ENCODE measurements at places on chromosomes 1 and 21. TPM values are rescaled to one million over a fixed set of nuclear protein-coding genes. Genes with fewer than 3 reads are reported as not detected.

DNA sequence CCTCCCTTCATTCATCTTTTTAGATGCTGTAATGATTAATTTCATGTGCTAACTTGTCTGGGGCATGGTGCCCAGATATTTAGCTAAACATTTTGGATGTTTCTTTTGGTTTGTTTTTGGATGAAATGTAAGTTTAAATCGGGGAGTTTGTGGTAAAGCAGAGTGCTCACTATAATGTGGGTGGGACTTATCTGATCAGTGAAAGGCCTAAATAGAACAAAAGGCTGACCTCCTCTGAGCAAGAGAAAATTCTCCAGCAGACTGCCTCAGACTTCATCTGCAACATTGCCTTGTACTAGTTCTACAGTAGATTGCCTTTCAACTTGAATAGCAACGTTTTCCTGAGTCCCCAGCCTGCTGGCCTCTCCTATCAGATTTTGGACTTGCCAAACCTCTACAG, 183.6 kb downstream of the S1PR1 start:
- no peaks in the 10 kb centered on the region for H3K36me3 ChIP-seq
- H3K27me3 ChIP-seq = no peaks in the 10 kb centered on the region
- no peak overlapping the region for H3K27ac ChIP-seq
- DNase-seq = no peak

DNA sequence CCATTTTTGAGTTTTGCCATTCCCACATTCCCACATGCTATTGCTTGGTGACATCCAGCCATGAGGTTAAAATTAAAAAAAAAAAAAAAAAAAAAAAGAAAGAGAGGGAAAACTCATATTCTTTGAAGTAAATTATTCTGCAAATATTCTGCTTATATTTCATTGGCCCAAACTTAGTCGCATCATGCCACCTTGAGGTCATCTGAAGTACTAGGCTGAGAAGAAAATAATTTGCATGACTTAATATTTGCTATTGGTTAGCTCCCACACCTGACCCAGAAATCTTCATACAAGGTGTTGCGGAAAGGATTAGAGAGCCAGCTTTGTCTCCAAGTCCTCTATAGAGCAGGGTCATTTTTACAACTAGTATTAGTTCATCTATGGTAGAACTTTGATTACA, 2206.0 kb downstream of the MRPL39 start:
- no peaks in the 10 kb centered on the region for H3K27me3 ChIP-seq
- no peak for DNase-seq
- no peak overlapping the region for H3K27ac ChIP-seq
- no peak overlapping the region for H3K4me3 ChIP-seq
- H3K4me1 ChIP-seq = no peaks in the 10 kb centered on the region
- no peaks in the 10 kb centered on the region for H3K36me3 ChIP-seq

GRCh38 chr1:115676498-115677181, 34.9 kb downstream of the VANGL1 start:
- DNase-seq = no peak
- H3K4me3 ChIP-seq = no peak overlapping the region
- no peaks in the 10 kb centered on the region for H3K4me1 ChIP-seq
- H3K27me3 ChIP-seq = no peaks in the 10 kb centered on the region

GRCh38 chr21:32212116-32212515, 66.7 kb downstream of the MIS18A start:
- H3K27ac ChIP-seq = no peak overlapping the region
- DNase-seq = no peak
- peaks cover 4% of the 10 kb centered on the region for H3K27me3 ChIP-seq
- H3K36me3 ChIP-seq = no peaks in the 10 kb centered on the region
- H3K4me3 ChIP-seq = no peak overlapping the region

GRCh38 chr1:42420911-42421585, 34.8 kb downstream of the ZMYND12 start:
- no peaks in the 10 kb centered on the region for H3K36me3 ChIP-seq
- H3K4me1 ChIP-seq = no peaks in the 10 kb centered on the region
- no peak overlapping the region for H3K27ac ChIP-seq
- DNase-seq = no peak
- H3K27me3 ChIP-seq = no peaks in the 10 kb centered on the region

GRCh38 chr21:22253761-22254160, 1255.6 kb downstream of the NCAM2 start:
- H3K27me3 ChIP-seq = no peaks in the 10 kb centered on the region
- no peaks in the 10 kb centered on the region for H3K4me1 ChIP-seq
- H3K4me3 ChIP-seq = no peak overlapping the region

DNA sequence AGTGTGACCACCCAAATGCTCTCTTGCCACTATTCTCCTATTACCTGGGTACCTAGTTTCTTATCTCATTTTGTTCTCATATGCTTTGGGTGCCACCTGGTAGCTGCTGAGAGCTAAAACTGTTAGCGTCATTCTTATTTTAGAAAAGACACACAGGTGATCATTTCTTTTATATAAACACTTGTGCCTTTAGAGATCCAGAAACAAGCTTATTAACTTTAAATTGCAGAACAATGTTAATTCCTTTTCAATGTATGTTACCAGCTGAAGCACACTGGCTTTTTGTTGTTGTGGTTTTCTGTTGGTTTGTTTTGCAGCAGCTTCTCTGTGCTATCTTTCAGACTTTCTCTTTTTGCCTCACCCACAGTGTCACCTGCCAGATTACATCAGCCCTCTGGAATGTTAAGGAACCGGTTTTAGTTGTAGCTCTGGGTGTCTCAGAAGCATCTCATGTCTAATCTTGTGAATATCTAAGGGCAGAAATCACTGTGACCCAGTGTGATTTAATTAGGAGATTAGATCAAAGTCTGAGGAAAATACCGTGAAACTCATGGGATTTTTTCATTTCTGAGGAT, 43.4 kb upstream of the SLC19A2 start:
- H3K27ac ChIP-seq = no peak overlapping the region
- peaks cover 23% of the 10 kb centered on the region for H3K36me3 ChIP-seq
- no peaks in the 10 kb centered on the region for H3K4me1 ChIP-seq
- DNase-seq = no peak
- no peak overlapping the region for H3K4me3 ChIP-seq

DNA sequence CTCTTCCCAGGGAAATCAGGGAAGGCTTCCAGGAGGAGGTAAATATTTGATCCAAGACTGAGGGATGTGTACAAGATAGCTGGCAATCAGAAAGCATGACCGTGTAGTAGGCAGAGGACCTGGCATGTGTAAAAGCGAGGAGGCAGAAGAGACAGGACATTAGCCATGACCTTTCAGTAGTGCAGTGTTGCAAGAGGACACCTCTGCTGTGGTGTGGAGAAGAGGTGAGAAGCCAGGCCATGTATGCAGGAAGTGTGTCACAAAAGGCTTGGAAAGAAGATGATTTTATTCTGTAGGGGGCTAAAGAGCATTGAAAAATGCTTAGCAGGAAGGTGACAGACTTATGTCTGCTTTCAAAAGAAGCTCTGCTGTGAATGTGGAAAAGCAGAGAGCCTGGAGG, 381.0 kb downstream of the ZP4 start:
- DNase-seq = no peak
- no peak overlapping the region for H3K4me3 ChIP-seq
- H3K27ac ChIP-seq = no peak overlapping the region
- no peaks in the 10 kb centered on the region for H3K4me1 ChIP-seq

GRCh38 chr1:212162635-212163034, 122.6 kb upstream of the PPP2R5A start:
- H3K36me3 ChIP-seq = no peaks in the 10 kb centered on the region
- H3K27ac ChIP-seq = no peak overlapping the region
- no peaks in the 10 kb centered on the region for H3K27me3 ChIP-seq
- peak; percentile 39 for DNase-seq
- H3K4me3 ChIP-seq = no peak overlapping the region

GRCh38 chr1:212515329-212515760, 82.6 kb downstream of the NENF start:
- H3K36me3 ChIP-seq = no peaks in the 10 kb centered on the region
- H3K27me3 ChIP-seq = peaks cover 27% of the 10 kb centered on the region
- DNase-seq = no peak
- no peak overlapping the region for H3K4me3 ChIP-seq
- peaks cover 12% of the 10 kb centered on the region for H3K4me1 ChIP-seq

DNA sequence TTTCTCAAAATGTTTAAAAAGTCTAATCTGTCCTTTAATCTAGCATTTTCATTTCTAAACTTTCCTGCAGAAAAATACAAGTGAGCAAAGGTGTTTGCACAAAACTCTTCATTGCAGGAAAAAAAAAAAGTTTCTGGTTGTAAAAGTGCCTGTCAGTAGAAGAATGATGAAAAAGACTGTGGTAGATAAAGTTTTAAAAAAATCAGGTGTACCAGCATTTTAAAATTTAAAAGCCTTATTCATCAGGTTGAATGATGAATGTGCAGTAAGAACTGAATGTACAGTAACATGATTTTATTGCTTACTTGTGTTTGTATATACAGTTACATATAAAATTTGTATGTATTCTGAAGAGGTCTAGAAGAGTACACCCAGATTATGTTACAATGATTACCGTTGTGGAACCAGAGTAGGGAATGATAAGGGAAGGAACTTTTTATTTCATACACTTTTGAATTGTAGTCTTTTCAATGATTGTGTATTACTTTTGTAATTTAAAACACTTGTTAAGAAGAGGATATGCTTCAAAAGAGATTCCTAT, 54.0 kb downstream of the FNBP1L start:
- H3K27me3 ChIP-seq = no peaks in the 10 kb centered on the region
- DNase-seq = no peak
- no peaks in the 10 kb centered on the region for H3K4me1 ChIP-seq
- no peak overlapping the region for H3K4me3 ChIP-seq
- H3K27ac ChIP-seq = no peak overlapping the region
- no peaks in the 10 kb centered on the region for H3K36me3 ChIP-seq

- no peak overlapping the region for H3K27ac ChIP-seq
- no peak for DNase-seq
- peaks cover 9% of the 10 kb centered on the region for H3K36me3 ChIP-seq
- H3K27me3 ChIP-seq = no peaks in the 10 kb centered on the region
- H3K4me3 ChIP-seq = no peak overlapping the region
These were observed 9.9 kb downstream of the OBSCN start for GRCh38 chr1:228217551-228218344.

GRCh38 chr1:185300152-185300551, 16.9 kb downstream of the IVNS1ABP start:
- no peak overlapping the region for H3K4me3 ChIP-seq
- H3K27me3 ChIP-seq = no peaks in the 10 kb centered on the region
- H3K27ac ChIP-seq = no peak overlapping the region
- DNase-seq = no peak
- no peaks in the 10 kb centered on the region for H3K4me1 ChIP-seq
- H3K36me3 ChIP-seq = peaks cover 97% of the 10 kb centered on the region

GRCh38 chr1:31031330-31032143, 34.0 kb downstream of the PUM1 start:
- H3K4me1 ChIP-seq = peaks cover 35% of the 10 kb centered on the region
- H3K27ac ChIP-seq = no peak overlapping the region
- peaks cover 23% of the 10 kb centered on the region for H3K36me3 ChIP-seq

The PADI3 gene
- total RNA-seq = not detected

The S100A14 gene
- total RNA-seq = not detected

The RNF19B gene
- total RNA-seq = 37.4 TPM

The LRRIQ3 gene
- 0.08 TPM for total RNA-seq

The LCE2A gene
- total RNA-seq = not detected

The RNU1-2 gene
- 5,937 TPM for total RNA-seq

All from CD4-positive, alpha-beta T cell (primary cell).